ENCODE measurements at places on chromosomes 6 and 20. TPM values are rescaled to one million over a fixed set of nuclear protein-coding genes. Genes with fewer than 3 reads are reported as not detected.

The AHI1 gene
- total RNA-seq = 22.3 TPM

The MUC21 gene
- total RNA-seq = not detected

The FIG4 gene
- 19.0 TPM for total RNA-seq

The TFAP2A gene
- total RNA-seq = 83.9 TPM

The RNF8 gene
- 21.1 TPM for total RNA-seq

The HLA-DMA gene
- 2.8 TPM for total RNA-seq

The DEFB124 gene
- not detected for total RNA-seq

DNA sequence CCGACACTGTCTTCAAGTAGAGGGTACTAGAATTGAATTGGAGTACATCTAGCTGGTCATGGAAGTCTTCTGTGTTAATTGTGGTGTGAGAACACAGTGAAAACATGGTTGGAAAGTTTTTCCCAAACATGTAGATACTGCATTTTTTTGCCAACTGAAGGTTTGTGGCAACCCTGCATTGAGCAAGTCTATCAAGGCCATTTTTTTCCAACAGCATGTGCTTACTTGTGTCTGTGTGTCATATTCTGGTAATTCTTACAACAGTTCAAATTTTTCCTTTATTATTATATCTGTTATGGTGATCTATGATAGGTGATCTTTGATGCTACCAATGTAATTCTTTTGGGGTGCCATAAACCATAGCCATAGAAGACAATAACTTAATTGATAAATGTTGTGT, 147.0 kb downstream of the MYB start:
- no peak for DNase-seq

- DNase-seq = peak; percentile 91
These were observed 29.0 kb downstream of the MOCS3 start for GRCh38 chr20:50987493-50988210.

- no peak for DNase-seq
These were observed 12.4 kb downstream of the SCML4 start for GRCh38 chr6:107811591-107812218.

GRCh38 chr20:33076662-33077372, 2.6 kb upstream of the BPIFB4 start:
- DNase-seq = no peak

DNA sequence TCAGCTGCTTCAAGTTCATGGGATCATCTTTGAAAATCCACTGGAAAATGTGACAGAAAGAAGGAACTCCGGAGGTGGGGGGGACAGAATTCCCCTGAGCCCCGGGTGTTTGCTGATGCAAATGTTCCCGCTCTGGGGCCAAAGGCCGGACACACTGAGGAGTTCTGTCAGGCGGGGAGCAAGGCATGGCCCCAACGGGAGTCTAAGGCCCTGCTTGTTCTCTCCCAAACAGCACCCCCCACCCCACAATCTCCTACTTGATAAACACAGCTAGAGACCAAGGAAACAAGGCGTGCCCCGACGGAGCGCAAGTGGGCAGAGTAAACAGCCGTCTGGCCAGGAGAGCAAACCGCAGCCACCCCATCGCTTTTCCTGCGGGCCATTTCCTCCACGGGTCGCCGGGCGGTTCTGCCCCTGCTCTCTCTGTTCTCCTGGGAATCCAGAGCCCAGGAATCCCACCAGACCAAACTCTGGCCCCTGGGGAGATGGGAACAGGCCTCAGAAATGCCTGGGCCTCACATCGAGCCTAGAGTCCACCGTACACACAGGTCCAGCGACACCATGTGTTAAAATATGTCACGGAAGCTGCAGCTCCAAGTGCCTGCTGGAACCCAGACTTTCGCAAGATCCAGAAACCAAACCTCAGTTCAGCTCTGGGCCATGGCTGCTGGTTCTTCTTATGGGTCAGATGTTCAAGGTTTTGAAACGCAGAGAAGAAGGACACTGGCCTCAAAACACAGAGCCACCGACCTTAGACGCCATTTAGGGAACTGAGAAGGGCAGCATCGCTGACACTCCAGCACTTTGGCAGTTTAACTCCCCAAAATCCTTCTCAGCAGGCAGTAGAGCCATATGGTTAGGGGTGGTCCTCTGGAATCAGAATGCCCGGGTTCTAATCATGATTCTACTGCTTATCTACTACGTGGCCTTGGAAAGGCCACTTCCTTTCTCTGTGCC, 104.2 kb downstream of the PREX1 start:
- DNase-seq = no peak

GRCh38 chr20:14935285-14935684, 597.9 kb upstream of the FLRT3 start:
- no peak for DNase-seq

DNA sequence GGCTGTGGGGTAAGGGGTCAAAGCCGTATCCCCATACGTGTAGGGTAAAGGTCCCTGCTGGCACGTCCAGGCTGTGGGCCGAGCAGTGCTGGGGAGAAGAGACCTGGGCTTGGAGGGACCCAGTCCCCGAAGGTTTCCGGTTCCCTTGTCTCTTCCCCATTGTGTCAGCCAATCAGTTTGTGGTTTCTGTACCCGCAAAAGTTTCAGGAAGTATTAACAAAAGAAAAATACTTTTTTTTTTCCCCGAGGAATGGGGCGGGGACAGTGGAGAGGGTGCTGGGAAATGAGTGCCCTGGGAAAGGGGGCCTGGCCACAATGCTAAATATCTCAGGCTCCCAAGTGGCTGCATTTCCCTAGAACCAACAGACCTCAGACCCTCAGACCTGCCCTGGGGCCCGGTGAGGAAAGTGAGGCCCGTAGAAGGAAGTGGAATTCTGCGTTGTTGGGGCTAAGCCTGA, 15.2 kb upstream of the AMD1 start:
- no peak for DNase-seq

DNA sequence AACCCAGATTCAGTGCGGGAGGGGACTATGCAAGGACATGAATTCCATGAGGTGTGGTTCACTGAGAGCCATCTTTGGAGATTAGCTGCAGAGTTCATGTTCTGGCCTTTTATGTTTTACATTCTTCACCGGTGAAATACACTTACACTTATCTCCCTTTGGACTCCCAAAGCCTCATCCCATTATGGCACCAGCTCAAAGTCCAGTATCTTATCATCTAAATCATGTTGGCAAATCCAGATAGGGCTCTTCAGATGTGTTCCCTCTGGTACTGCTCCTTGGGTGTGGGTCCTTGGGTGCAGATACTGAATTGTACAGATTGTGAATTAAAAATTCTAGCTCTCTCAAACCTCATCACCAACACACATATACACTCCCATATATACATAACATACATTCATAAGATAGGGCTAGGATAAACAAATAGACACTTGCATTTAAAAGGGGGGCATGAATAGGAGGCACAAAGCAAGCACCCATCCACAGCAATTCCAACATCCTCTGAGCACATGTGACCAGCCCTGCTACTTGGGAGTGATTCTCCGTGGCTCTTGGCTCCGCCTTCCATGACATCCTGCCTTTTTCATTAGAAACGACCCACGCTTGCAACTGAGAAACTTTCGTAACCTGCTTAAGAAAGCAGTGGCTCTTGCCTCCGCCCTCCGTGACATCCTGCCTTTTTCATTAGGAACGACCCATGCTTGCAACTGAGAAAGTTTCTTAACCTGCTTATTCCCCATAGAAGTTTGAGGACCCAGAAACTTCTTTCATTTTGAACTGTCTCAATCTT, 53.6 kb upstream of the LRRC1 start:
- DNase-seq = no peak

Data from Panc1 (cell line).